ENCODE measurements at places on chromosomes 16 and 17.

DNA sequence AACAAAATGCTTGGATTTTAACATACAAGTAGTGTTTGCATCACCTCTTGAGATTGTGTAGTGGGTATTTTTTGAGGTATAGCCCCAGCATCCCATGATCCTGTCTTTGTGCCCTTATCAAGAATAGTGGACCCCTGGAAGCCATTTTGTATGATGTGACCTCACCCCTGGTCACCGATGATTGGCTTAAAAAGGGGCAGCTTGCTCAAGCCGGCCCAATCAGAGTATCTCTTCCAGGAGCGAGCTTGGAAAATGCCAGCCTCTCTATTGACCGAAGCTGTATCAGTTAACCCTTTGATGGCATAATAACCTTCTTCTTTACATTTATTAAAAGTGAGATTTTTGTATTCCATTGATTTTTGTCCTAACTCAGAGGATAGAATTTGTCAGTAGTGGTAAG, 55.5 kb upstream of the FAM20A start:
- DNase-seq = no peak

- DNase-seq = no peak
Observed at GRCh38 chr16:83789642-83790401, 18.0 kb upstream of the HSBP1 start.

DNA sequence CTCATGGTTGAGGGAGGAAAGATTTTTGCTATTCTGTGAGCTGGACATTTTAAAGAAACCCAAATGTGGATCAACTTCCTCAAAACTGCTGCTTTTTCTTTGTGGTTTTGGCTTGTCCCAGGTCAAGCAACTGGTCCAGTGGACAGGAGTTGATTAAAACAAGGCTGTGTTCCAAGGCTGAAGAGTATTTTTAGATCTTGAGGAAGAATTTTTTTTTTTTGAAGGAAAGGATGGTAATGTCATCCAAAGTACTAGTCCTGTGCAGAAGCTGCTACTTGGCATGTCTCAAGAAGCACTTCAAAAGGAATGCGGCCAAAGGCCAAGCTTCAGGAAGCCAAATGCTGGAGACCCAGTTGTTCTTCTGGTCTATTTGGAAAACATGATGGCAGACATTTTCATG, 8.0 kb upstream of the MYH2 start:
- DNase-seq = no peak

DNA sequence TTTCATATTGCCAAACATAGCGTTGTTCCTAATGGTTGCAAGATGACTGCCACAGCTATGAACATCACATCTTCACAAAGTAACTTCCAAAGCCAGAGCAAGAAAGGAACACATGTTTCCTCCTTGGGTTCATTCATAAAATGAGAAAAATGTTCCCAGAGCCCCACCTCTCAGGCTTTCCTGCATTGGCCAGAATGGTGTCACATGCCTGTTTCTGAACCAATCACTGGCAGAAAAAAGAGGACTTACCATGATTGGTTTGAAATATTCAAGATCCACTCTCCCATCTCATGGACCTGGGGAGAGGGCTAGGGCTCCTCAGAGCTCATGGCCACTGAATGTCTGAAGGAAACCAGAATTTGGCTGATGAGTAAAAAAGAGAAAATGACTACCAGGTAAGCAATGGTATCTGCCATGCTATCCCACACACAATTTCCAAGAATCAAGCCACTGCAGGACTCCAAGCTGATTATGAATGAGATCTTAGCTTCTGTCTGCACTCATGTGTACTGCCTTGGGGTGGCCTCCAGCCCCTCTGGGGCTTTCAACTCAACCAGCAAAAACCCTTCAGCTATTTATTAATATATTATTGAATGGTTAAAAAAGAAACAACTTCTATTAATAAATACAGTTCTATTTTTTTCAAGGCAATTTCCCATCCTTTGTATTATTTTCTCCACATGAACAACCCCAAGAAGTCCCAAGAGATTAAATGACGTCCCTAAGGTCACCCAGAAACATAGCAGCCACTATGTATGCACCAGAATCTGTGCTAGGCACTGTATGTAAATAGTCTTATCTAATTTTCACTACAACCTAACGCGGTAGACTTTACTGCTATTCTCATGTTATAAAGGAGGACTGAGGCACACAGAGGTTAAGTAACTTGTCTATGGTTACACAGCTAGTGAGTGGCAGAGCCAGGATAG, 61.4 kb upstream of the TMC5 start:
- DNase-seq = no peak

GRCh38 chr16:67014634-67015312, 14.2 kb upstream of the CBFB start:
- no peak for DNase-seq

GRCh38 chr17:50465171-50465570, 3.5 kb downstream of the CHAD start:
- no peak for DNase-seq

GRCh38 chr17:78476973-78477372, 98.5 kb downstream of the PGS1 start:
- no peak for DNase-seq

Measured in WTC11 (cell line).